ENCODE measurements at places on chromosomes 4 and X. TPM values are rescaled to one million over a fixed set of nuclear protein-coding genes. Genes with fewer than 3 reads are reported as not detected.

Gene TACC3
- 19.6 TPM for total RNA-seq

GRCh38 chr4:82721819-82722423 is 76.7 kb downstream of the SCD5 start:
- DNase-seq, result no peak

DNA sequence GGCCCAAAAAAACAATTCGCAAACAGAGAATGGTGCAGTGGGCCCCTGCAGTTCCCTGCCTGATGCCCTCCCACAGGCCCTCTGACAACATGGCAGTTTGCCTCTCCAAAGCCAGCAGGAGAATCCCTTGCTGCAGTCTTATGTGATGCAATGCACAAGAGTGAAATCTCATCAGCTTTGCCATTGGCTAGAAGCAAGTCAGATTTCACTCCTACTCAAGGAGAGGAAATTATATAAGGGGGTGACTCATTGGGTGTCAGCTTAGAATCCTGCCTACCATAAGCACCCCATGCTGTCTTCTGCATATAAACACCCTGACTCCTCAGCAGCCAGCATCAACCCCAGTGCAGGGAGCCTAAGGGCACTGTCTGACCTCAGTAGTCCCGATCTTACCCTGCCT is 157.3 kb upstream of the LDB2 start:
- no peak for DNase-seq

- no peak for DNase-seq
Observed at GRCh38 chr4:8157496-8157895, 1.1 kb downstream of the ABLIM2 start.

DNA sequence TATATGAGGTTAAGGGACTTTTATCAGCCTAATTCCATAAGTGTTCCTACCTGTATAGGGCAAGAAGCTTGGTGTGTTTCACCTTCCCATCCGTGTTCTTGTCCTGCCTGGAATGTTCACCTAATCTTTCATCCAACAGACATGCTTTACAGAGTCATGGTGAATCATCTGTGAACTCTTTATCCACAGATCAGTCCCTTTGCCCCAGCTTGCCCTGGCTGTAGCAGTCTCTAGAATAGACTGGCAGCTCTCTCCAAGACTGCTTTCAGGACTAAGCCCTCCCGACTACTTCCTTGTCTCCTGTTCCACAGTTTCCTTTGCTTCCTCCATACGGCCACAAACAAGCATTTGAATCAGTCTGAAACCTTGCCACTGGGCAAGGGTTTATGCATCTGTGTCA is 177.9 kb upstream of the IL15 start:
- DNase-seq, result no peak

- no peak for DNase-seq
Observed at GRCh38 chr4:173398779-173399415, at the start of gene SCRG1. Gene SCRG1, minus strand, starts transcription at chr4:173399116. Its CDS starts 7,702 bp downstream, at chr4:173391414.

- no peak for DNase-seq
Observed at GRCh38 chrX:136582624-136583023, 50.6 kb downstream of the VGLL1 start.

GRCh38 chrX:155218777-155219176 is 2.5 kb downstream of the VBP1 start:
- no peak for DNase-seq

GRCh38 chr4:160318567-160319220 is 1215.8 kb downstream of the RAPGEF2 start:
- no peak for DNase-seq

Gene PNMA6A
- not detected for total RNA-seq

- no peak for DNase-seq
Observed at GRCh38 chr4:73730292-73730691, 10.1 kb upstream of the CXCL8 start.

Gene KLB
- total RNA-seq, result 0.34 TPM

GRCh38 chr4:82432596-82432995 is 2.2 kb downstream of the ENOPH1 start:
- DNase-seq, result no peak
